ENCODE measurements at places on chromosomes 5 and 9. TPM values are rescaled to one million over a fixed set of nuclear protein-coding genes. Genes with fewer than 3 reads are reported as not detected.

GLRA1 gene
- not detected for total RNA-seq

TICAM2 gene
- total RNA-seq, result not detected

GRCh38 chr5:11319836-11320580 lies 559.0 kb upstream of the DAP start:
- peaks cover 3% of the 10 kb centered on the region for H3K4me1 ChIP-seq
- DNase-seq, result no peak
- H3K27ac ChIP-seq, result no peak overlapping the region
- no peak overlapping the region for H3K4me3 ChIP-seq
- no peaks in the 10 kb centered on the region for H3K27me3 ChIP-seq

DNA sequence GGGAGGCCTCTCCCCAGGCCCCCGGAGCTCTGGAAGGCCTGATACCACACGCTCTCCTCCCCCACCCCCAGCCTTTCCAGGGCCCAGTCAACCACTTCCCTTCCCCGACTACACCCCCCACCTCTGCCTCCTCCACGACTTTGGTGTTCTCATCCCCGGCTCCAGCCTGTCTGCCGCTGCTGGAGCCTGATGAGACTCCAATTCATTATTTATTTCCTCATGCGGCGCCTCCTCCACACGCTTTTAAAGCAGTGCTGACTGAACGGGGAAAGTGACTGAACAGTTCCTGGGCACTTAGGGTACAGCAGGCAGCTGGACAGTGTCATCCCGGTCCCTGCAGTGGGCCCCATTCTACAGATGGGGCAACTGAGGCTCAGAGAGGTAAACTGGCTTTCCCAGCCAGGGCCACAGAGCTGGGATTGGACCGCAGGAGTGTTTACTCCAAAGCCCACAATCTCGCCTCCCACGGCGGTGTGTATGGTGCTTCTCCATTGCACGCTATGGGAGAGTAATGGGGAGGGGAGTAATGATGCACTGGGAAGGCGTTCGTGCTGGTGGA lies 15.9 kb upstream of the RPL26L1 start:
- DNase-seq, result no peak
- no peaks in the 10 kb centered on the region for H3K27me3 ChIP-seq
- H3K36me3 ChIP-seq, result peaks cover 48% of the 10 kb centered on the region
- peak overlapping the region; percentile 27 for H3K27ac ChIP-seq
- no peak overlapping the region for H3K4me3 ChIP-seq
- no peaks in the 10 kb centered on the region for H3K4me1 ChIP-seq

DNA sequence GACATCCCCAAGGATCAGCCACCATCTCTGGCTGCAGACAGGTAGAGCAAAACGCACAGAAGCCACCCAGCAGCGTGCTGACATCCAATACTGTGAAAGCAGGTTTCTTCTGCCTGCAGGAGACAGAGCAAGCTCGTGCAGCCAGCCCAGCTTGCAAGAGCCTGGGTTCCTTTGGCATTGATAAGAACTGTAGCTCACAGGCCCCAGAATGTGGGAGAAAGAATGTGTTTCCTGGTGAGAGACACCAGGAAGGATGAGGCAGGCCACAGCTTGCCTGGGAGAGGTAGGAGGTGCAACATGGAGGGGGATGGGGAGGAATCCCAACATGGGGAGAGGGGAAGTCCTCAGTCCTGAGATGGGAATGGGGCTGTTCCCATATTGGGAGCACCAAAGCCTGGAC lies 34.0 kb upstream of the ARAP3 start:
- peaks cover 15% of the 10 kb centered on the region for H3K4me1 ChIP-seq
- H3K27ac ChIP-seq, result no peak overlapping the region
- DNase-seq, result no peak
- no peak overlapping the region for H3K4me3 ChIP-seq
- H3K27me3 ChIP-seq, result peaks cover 5% of the 10 kb centered on the region

GRCh38 chr5:142886211-142886610 lies 116.0 kb downstream of the ARHGAP26 start:
- H3K27me3 ChIP-seq, result no peaks in the 10 kb centered on the region
- DNase-seq, result no peak
- H3K4me1 ChIP-seq, result peaks cover 5% of the 10 kb centered on the region
- H3K27ac ChIP-seq, result no peak overlapping the region

SHISAL2B gene
- not detected for total RNA-seq

EXD3 gene
- total RNA-seq, result 22.8 TPM

- no peak overlapping the region for H3K27ac ChIP-seq
- H3K4me1 ChIP-seq, result peaks cover 29% of the 10 kb centered on the region
- H3K27me3 ChIP-seq, result no peaks in the 10 kb centered on the region
Observed at GRCh38 chr9:129648764-129649115, 6.8 kb upstream of the ASB6 start.

FOXD4L4 gene
- 0.40 TPM for total RNA-seq

GRCh38 chr9:112175796-112176315 lies 759 bp upstream of the SUSD1 start:
- no peak for DNase-seq
- H3K4me1 ChIP-seq, result peaks cover 16% of the 10 kb centered on the region
- no peak overlapping the region for H3K27ac ChIP-seq

PKD2L2 gene
- not detected for total RNA-seq

GRCh38 chr9:38371495-38371894 lies 21.0 kb upstream of the ALDH1B1 start:
- no peaks in the 10 kb centered on the region for H3K36me3 ChIP-seq
- no peaks in the 10 kb centered on the region for H3K27me3 ChIP-seq
- no peaks in the 10 kb centered on the region for H3K4me1 ChIP-seq
- H3K4me3 ChIP-seq, result no peak overlapping the region
- no peak overlapping the region for H3K27ac ChIP-seq

DNA sequence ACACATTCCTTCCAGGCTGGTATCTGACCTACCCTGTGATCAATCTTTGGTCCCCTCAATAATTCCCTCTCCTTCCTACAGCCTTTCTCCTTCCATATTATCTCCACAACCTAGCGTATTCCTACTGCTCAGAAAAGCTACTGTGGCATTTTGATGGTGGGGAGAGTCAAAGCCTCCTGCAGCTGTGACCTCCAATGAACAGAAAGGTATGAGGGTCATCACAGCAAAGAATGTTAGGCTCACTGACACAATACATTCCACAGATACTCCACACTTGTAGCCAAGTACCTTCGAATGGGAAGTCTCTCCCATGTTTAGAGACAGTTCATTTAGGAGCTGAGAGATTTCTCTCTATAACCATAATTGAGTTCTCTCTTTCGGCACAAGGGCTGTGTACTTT lies 5.9 kb downstream of the FBN2 start:
- peaks cover 18% of the 10 kb centered on the region for H3K27me3 ChIP-seq
- no peak overlapping the region for H3K4me3 ChIP-seq
- H3K4me1 ChIP-seq, result peaks cover 2% of the 10 kb centered on the region
- H3K27ac ChIP-seq, result no peak overlapping the region

DNA sequence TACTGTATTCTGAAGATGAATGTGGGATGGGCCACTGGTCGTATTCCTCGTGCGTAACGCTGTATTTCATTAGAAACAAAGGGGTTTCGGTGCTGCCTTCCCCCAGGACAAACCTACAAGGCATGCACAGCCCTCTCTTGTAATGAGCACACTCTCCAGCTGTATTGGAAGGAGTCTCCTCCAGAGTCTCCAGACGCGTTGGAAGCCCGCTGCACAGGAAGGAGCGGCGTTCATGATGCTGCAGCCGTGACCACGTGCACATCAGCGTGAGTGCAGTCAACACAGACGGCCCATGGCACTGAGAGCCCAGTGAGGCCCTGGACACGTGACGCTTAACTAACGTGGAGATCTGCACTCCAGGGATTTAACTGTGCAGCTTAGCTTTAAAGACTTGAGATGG lies 209.0 kb upstream of the IRX1 start:
- no peak overlapping the region for H3K4me3 ChIP-seq
- H3K36me3 ChIP-seq, result no peaks in the 10 kb centered on the region
- no peaks in the 10 kb centered on the region for H3K4me1 ChIP-seq
- no peak overlapping the region for H3K27ac ChIP-seq

DNA sequence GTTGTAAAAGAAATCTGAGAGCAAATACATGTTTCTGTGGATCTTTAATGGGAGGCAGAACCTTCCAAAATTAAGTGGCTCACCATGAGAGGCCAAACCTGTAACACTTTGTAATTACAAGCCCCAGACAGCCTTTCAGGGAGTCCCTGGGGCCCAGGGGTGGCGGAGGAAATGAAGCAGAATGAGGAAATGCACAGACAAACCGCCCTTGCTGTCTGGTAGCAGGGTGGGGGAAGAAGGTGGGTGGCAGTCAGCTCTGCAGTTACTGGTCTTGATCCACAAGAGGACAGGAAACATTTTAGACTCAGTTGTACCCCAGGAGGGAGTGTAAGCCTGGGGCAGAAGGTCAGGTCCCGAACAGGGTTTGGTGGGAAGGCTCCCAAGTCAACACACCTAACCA lies 6.5 kb downstream of the ARL14EPL start:
- H3K4me3 ChIP-seq, result no peak overlapping the region
- DNase-seq, result no peak
- no peak overlapping the region for H3K27ac ChIP-seq
- no peaks in the 10 kb centered on the region for H3K4me1 ChIP-seq
- no peaks in the 10 kb centered on the region for H3K36me3 ChIP-seq

NR5A1 gene
- total RNA-seq, result not detected

GRCh38 chr5:103211576-103212561 lies 46.7 kb upstream of the MACIR start:
- H3K36me3 ChIP-seq, result no peaks in the 10 kb centered on the region
- H3K4me3 ChIP-seq, result no peak overlapping the region
- H3K4me1 ChIP-seq, result no peaks in the 10 kb centered on the region
- DNase-seq, result no peak
- H3K27me3 ChIP-seq, result no peaks in the 10 kb centered on the region

SVEP1 gene
- total RNA-seq, result 14.9 TPM

- H3K27ac ChIP-seq, result no peak overlapping the region
- H3K36me3 ChIP-seq, result no peaks in the 10 kb centered on the region
- no peak overlapping the region for H3K4me3 ChIP-seq
- no peaks in the 10 kb centered on the region for H3K4me1 ChIP-seq
- DNase-seq, result no peak
Observed at GRCh38 chr5:128546658-128547281, 8.7 kb upstream of the FBN2 start.

GRCh38 chr5:56813302-56813701 lies 2.0 kb upstream of the MAP3K1 start:
- no peak for DNase-seq
- H3K36me3 ChIP-seq, result no peaks in the 10 kb centered on the region
- no peaks in the 10 kb centered on the region for H3K27me3 ChIP-seq
- no peak overlapping the region for H3K27ac ChIP-seq
- H3K4me1 ChIP-seq, result peaks cover 19% of the 10 kb centered on the region

FBP2 gene
- not detected for total RNA-seq

- peaks cover 5% of the 10 kb centered on the region for H3K4me1 ChIP-seq
- no peaks in the 10 kb centered on the region for H3K27me3 ChIP-seq
- H3K36me3 ChIP-seq, result no peaks in the 10 kb centered on the region
- no peak for DNase-seq
- no peak overlapping the region for H3K4me3 ChIP-seq
Observed at GRCh38 chr9:113364951-113365350, 11.8 kb downstream of the HDHD3 start.

- no peaks in the 10 kb centered on the region for H3K36me3 ChIP-seq
- H3K4me1 ChIP-seq, result no peaks in the 10 kb centered on the region
- no peak overlapping the region for H3K27ac ChIP-seq
- no peaks in the 10 kb centered on the region for H3K27me3 ChIP-seq
Observed at GRCh38 chr9:103669296-103669695, 424.8 kb upstream of the SMC2 start.

- H3K4me3 ChIP-seq, result no peak overlapping the region
- peaks cover 15% of the 10 kb centered on the region for H3K4me1 ChIP-seq
- no peak overlapping the region for H3K27ac ChIP-seq
- no peak for DNase-seq
- H3K27me3 ChIP-seq, result no peaks in the 10 kb centered on the region
Observed at GRCh38 chr5:124130816-124131215, 615.6 kb downstream of the ZNF608 start.

DNA sequence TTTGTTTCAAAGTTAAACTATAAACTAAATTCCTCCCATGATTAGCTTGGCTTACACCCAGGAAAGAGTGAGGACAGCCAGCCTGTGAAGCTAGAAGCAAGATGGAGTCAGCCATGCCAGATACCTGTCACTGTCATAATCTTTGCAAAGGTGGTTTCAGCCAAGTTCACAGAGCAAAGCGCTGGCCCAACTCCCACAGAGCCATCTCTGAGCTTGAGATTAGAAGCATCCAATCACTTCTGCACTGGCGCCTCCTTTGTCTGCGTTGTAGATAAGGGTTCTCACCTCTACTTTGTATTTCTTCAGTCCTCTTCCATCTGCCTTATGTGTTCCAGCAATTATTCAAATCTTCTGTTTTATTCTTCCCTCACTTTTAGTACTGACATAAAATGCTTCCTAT lies 119.4 kb upstream of the ACO1 start:
- no peaks in the 10 kb centered on the region for H3K27me3 ChIP-seq
- DNase-seq, result no peak
- no peaks in the 10 kb centered on the region for H3K36me3 ChIP-seq
- H3K27ac ChIP-seq, result no peak overlapping the region

GRCh38 chr9:127140181-127140580 lies 17.7 kb upstream of the ANGPTL2 start:
- peaks cover 1% of the 10 kb centered on the region for H3K4me1 ChIP-seq
- no peaks in the 10 kb centered on the region for H3K36me3 ChIP-seq
- no peak for DNase-seq
- no peaks in the 10 kb centered on the region for H3K27me3 ChIP-seq

DNA sequence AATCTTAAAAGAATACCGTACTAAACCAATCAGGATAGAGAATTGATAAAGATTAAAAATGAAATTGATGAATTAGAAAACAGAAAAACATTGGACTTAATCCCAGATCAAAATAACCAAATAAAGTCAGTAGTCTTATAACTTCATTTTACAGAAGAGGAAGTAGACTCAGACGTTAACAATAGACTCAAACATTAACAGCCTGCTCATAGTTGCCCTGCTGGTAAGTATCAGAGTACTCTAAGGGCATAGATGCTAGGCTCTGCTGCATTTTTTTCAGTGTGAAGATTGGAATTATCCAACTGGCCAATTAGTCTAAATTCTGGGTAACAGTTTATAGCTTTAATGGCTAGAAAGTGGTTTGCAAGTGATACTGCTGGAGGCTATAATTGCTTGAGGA lies 42.9 kb downstream of the ADGRV1 start:
- H3K27ac ChIP-seq, result no peak overlapping the region
- no peaks in the 10 kb centered on the region for H3K36me3 ChIP-seq
- DNase-seq, result no peak
- no peak overlapping the region for H3K4me3 ChIP-seq

DNA sequence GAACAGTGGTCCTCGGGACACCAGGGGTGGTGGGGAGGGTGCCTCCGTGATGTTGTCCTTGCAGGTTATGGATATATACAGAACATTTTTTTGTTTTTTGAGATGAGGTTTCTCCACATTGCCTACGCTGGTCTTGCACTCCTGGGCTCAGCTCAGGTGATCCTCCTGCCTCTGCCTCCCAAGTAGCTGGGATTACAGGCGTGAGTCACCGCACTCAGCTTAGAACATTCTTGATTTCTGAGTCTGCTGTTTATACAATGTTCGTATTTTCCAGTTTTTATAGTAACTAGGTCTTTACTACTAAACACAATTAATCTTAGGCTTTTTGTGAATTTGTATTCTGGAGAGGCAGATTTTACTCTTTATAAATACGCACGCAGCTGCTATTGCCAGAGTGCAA lies 6.0 kb downstream of the PMPCA start:
- no peak for DNase-seq
- H3K27ac ChIP-seq, result no peak overlapping the region
- peaks cover 90% of the 10 kb centered on the region for H3K36me3 ChIP-seq
- peaks cover 7% of the 10 kb centered on the region for H3K4me1 ChIP-seq
- H3K4me3 ChIP-seq, result no peak overlapping the region
- no peaks in the 10 kb centered on the region for H3K27me3 ChIP-seq

All from suprapubic skin (tissue), 4 donors.